Body of pancreas (tissue), 4 donors: ENCODE measurements at places on chromosomes 3 and 15.
A peak's percentile ranks its signal among the peaks of the same experiment; 100 is the strongest.

GRCh38 chr3:172882563-172882962, 132.0 kb downstream of the ECT2 start:
- no peak for DNase-seq

DNA sequence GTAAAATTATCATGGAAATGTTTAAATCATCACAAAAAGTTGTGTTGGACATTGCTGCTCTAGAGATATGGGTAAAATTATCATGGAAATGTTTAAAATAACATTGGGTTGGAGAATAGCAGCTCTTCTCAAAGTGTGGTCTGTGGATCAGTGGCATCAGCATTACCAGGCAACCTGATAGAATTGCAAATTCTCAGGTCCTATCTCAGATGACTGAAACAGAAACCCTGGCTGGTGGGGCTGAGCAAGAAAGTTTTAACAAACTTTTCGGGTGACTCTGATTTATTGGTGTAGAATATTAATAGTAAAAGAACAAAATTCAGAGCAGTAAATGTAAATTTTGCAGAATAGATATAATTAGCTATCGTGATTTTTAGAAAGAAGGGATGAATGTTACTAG, 28.9 kb downstream of the NXPE3 start:
- DNase-seq: no peak

DNA sequence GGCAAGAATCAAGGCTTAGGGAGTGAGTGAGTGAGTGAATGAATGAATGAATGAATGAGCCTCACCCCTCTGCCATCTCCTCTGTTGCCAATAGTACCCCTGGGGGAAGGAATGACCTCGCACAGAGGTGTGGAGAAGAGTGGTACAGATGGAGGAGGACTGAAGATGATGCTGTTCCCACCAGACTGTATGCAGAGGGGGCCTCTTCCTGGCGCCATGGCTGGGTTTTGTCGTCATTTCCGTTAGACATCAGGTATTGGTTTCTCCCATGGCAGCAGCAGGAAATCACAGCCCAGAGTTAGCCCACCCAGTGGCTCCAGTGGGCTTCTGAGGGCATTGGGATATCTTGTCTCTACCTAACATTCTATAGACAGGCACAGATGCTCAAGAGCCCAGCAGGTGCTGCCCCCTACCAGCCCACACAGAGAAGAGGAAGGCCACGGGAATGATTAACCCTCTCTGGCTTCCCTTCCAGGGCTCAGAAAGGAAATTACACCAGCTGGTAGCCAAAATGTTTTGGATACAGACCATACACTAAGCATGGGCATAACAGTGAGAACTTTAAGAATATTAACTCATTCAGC, 109.8 kb upstream of the SLC6A11 start:
- DNase-seq: no peak

DNA sequence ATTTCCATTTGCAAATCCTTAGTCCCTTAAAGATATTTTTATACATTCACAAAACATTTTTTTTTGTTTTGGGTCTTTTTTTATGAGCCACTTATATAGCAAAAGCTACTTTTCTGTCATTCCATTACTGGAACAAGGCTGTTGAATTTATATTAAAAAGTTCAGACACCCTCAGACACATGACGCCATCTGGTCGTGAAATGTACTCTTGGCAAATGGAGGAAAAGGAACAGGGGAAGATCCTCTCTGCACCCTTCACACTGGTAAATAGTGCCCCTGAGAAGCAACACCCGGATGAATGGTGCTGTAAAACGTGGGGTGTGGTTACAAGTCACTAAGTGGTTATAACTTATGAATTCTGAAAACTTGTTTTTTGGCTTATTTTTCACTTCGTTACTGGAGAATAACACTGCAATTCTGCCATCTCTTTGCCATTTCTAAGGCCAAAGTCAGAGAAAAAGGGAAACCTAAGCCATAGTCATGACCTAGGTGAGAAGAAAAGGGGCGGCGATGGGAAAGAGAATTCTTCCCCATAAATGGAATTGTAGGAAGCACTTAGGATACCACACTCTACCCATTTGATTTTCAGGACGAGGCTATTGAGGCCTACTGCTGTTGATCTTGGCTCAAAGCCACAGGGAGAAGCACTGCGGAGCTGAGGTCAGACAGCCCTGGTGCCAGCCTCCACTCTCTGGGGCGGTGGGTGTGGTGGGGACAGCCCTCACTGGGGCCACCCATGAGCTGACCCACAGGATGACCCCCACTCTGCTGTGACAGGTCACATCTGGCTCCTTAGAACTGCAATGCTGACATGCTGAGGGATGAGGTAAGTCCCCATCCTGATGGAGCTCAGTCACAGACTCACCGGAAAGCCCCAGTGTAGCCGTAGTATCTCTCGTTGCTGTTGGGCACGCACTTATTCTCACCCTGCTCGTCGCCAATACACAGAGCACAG, 21.9 kb downstream of the LTF start:
- peak; percentile 54 for DNase-seq

DNA sequence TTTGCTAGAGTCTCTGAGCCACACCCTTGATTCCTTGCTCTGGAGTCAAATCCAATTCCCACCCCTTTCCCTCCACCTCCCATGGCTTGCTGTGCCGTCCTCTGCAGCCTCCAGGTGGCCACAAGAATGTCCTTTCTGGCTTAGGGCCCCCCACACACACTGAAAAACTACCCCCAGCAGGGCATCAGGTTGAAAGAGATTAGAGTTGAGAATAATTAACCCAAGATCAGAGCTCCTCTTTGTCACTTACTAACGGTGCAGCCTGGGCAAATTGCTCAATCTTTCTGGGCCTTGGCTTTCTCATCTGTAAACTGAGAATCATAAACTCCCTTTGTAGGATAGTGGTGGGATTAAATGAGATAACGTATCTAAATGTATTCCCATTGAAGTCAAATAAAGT, 78.5 kb downstream of the MRPL46 start:
- peak; percentile 27 for DNase-seq

DNA sequence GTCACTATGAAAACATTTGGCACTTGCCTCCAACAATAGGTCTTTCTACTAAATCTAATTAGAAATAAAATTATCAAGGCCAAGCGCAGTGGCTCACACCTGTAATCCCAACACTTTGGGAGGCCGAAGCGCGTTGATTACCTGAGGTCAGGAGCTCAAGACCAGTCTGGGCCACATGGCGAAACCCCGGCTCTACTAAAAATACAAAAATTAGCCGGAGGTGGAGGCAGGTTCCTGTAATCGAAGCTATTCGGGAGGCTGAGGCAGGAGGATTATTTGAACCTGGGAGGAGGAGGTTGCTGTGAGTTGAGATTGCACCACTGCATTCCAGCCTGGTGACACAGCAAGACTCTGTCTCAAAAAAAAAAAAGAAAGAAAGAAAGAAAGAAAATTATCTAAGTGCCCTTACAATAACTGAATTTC, 1.6 kb upstream of the PLD1 start:
- no peak for DNase-seq

- no peak for DNase-seq
Observed at GRCh38 chr3:138139691-138140090, 7.5 kb upstream of the A4GNT start.

- DNase-seq: no peak
Observed at GRCh38 chr3:178436773-178437172, 99.5 kb upstream of the KCNMB2 start.

DNA sequence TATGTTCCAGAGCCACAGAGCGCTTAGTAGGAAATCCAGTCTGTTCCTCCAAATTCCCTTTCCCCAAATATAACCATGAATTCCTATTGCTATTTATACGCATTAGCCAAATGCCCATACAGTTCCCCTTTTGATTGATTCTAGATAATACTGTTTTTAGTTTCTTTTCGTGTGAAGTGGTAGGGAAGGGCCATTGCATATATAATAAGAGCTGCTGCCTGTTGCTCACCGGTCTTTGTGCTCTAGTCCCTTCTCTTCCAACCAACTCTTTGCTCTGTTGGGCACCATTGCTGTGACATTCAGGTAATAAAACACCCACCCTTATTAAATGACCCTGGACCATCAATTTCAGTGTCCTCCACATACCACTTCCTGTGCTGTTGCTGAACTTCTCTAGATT, 379.9 kb upstream of the KCNMB2 start:
- DNase-seq: no peak

- no peak for DNase-seq
Observed at GRCh38 chr15:91895051-91895450, 41.5 kb downstream of the SLCO3A1 start.

- no peak for DNase-seq
Observed at GRCh38 chr15:46174122-46174521, 539.3 kb downstream of the SQOR start.

- DNase-seq: no peak
Observed at GRCh38 chr15:81303244-81304225, 20.4 kb downstream of the STARD5 start.

DNA sequence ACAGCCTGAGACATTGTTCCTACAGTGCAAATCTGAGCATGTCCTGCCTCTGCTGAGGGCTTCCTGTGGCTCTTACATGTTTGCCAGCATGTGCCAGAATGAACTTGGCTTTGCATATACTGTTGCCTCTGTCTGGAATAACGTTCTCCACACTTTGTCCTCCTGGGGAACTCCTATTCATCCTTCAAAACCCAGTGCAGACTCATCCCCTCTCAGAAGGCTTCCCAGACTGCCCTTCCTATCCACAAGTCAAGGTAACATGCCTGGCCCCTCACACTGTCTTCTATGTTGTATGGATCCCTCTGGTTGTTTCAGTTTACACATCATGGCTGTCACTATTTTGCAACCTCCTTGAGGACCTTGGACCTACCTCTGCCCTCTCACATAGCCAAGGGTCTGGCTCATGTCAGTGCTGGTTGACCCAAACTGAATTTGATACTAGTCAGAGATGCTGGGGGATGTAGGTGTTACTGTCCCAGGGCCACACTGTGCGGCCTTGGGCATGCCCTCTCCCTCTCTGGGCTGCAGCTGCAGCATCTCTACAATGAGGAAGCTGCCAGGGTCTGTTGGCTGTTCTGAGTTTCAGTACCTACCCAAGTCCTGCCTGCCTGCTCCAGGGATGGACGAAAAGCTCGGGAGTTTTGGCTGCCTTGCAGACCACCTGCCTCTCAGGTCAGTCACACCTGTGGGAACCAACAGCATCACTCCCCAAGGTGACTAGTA, 29.0 kb upstream of the TSPAN3 start:
- DNase-seq: no peak
